ENCODE measurements at places on chromosomes 7 and 10.

GRCh38 chr10:122255509-122256301 is 15.4 kb upstream of the BTBD16 start:
- DNase-seq: no peak

DNA sequence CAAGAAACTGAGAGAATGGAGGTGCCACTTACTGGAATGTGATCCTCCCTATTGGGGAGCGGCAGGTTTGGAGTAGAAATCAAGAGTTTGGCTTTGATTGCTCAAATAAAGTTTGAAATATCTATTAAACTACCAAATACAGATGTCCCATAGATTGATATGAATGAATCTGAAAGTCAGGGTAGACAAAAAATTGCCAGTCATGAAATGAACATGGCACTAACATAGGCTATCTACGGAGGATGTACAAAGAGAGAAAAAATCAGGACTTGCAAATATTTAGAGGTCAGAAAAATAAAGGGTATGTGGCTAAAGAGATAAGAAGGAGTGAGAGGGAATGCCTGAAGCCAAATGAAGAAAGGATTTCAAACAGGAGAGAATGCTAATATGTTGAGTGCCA is 119.9 kb downstream of the PCDH15 start:
- DNase-seq: no peak

DNA sequence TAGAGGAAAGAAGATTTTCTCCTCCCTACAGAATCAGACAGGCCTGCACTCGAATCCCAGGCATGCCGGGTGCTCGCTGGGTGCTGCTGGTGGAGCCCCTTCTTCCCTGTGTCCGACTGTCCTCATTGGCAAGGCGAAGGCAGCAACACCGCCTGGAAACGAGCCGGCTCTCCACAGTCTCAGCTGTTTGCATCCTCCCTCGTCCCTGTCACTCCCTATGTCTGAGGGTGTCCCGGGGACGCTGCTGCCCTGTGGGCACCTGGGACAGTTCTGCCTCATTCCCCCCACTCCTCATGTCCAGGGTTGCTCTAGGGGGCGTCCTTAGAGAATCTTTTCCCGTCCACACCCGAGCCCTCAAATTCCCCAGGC is 31.6 kb upstream of the TMEM72 start:
- no peak for DNase-seq

- DNase-seq: no peak
Measured at GRCh38 chr10:55163388-55163979, 362.5 kb upstream of the PCDH15 start.

GRCh38 chr7:70303309-70303708 is 705.0 kb downstream of the AUTS2 start:
- no peak for DNase-seq

GRCh38 chr7:13106513-13106912 is 419.1 kb downstream of the ARL4A start:
- DNase-seq: no peak

DNA sequence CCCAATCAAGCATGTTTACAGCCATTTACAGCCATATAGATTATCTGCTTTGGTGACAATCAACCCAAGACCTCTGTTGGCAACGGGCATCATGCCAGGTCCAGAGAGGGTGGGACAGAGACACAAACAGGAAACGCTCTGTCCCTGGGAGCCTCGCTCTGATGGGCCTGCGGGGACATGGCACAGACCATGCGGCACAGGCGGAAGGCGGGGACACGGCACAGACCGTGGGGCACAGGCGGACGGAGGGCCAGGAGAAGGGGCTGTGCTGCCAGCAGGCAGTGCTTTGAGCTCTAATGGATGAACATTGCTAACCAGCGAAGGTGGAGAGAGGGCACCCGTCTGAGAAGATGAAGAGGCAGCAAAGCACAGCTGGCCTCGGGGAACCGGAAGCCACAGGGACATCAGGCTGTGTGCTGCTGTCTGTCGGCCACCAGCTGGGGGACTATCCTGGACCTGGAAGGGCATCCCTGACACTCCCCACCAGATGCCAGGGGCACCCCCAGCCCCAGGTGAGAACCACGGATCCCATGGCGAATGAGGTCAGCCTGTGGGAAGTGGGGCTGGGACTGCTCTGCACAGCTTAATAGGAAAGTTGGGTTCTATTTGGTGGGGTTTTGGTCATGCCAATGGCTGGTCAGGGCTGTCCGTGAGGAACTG is 61.0 kb downstream of the DIP2C start:
- no peak for DNase-seq

DNA sequence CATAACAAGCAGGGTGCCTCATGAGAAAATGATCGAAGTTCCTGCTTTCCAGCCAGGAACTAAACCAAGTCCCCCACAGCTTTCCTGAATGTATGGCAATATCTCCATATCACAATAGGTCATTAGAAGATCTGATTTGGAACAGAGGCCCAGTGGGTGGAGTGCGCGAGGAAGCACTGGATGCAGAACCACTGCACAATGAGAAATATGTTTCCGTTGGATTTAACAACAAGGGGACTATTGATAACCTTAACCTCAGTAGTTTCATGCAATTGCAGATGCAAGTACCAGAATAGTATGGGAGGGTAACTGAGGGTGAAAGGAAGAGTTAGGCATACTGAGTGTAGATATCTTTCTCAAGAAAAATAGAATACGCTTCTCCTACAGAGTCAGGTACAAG is 45.3 kb downstream of the ZPBP start:
- no peak for DNase-seq

GRCh38 chr7:103129702-103130549 is 19.0 kb downstream of the NAPEPLD start:
- DNase-seq: no peak

GRCh38 chr10:69345890-69346474 is 67.7 kb downstream of the HK1 start:
- DNase-seq: no peak

- DNase-seq: no peak
Measured at GRCh38 chr10:130432271-130432670, 296.1 kb downstream of the GLRX3 start.

DNA sequence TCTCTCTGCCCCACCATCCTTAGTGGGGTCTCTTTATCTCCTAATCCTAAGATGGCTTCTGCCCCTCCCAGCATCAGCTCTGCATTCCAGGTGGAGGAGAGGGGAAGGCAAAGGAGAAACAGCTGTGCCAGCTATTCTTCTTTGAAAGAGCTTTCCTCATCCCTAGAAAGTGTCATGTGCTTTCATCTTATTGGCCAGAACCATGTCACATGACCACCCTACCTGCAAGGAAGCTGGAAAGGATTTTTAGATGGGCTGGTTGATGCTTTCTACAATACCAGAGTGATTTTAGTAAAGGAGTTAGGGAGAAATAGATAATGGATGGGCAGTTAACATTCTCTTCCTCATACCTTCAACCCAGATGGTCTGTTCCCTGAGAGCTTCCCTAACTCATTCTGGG is 141.1 kb downstream of the INSYN2A start:
- DNase-seq: no peak

DNA sequence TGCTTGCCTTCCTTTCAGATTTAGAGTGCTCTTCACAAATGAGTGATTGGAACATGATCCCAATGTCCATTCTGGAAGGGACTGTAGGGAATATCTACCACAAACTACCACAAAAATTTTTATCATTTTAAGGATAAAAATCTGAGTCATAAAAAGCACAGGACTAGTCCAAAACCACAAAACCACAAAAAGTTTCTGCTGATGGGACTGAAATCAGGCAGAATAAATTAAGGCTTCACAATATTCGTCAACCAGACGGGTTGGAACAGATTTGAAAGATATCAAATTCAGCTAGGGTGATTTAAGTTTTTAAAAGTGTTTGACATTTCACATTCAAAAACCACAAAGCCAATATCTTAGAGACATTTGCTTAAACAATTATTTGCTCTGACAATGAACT is 100.1 kb upstream of the PTN start:
- DNase-seq: no peak

GRCh38 chr7:46909601-46910051 is 672.3 kb downstream of the TNS3 start:
- no peak for DNase-seq

DNA sequence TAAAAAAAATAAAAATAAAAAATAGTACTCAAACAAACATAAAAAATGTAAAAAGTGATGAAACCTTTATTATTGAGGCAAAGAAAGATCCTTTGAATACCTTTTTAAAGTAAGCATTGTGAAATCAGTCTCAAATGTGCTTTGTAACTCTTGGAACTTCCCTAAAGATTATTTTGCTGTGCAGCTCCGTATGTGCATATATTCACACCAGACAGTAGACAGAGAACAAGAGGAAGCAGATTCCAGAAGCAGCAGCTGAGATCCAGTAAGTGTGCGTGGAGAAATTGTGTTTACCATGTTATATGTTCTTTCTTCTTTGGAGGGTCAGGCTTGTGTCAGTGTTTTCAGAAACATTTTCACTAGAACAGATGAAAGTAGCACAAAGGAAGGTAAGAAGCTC is 324.9 kb downstream of the AGMO start:
- no peak for DNase-seq

DNA sequence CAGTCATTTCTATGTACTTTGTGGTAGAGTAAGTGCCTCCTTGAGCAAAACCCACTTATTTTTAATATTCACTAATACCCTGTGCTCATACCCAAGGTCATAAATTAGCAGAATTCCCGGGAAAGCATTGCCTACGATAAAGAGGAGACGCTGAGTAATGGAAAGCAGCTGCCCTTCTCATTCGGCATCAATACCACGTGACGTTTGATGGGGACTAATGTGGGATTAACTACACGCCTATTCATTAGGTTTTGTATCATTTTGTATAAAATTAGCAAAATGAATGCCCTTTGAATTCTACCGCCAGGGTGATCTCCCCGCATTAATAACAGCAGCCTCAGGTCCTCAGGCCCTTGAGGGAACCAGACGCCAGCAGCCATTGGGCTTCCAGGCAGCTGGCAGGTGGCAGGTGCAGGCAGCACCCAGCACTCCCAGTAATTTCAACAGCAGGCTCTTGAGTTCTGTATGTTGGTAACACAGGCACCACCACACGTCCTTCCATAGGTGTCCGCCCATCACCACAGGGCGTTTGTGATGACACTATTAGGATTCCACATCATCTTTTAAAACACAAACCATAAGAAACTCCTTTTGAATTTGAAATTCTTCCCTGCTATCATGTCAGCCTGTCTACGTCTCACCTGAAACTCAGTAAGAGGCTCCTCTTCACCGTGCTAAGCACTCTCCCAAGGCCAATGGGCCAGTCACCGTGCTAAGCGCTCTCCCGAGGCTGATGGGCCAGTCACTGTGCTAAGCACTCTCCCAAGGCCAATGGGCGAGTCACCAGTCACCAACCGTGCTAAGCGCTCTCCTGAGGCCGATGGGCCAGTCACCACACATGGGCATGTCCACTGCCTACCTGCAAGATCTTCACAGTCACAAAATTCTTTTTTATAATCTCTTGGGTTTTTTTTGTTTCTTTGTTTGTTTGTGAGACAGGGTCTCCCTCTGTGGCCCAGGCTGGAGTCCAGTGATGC is 509.4 kb downstream of the PTPRN2 start:
- no peak for DNase-seq

DNA sequence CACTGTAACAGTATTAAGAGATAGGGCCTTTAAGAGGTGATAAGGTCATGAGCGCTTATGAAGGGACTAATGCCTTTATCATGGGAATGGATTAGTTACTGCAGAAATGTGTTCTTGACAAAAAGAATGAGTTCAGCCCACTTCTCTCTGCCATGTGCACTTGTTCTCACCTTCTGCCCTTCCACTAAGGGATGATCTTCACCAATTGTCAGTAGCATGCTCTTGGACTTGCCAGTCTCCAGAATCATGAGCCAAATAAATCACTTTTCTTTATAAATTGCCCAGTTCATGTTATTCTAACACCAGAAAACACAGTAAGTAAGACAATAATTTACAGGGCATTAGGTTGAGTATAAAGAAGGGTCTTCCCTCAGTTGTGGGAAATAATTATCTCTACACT is 189.1 kb downstream of the CRPPA start:
- DNase-seq: no peak

DNA sequence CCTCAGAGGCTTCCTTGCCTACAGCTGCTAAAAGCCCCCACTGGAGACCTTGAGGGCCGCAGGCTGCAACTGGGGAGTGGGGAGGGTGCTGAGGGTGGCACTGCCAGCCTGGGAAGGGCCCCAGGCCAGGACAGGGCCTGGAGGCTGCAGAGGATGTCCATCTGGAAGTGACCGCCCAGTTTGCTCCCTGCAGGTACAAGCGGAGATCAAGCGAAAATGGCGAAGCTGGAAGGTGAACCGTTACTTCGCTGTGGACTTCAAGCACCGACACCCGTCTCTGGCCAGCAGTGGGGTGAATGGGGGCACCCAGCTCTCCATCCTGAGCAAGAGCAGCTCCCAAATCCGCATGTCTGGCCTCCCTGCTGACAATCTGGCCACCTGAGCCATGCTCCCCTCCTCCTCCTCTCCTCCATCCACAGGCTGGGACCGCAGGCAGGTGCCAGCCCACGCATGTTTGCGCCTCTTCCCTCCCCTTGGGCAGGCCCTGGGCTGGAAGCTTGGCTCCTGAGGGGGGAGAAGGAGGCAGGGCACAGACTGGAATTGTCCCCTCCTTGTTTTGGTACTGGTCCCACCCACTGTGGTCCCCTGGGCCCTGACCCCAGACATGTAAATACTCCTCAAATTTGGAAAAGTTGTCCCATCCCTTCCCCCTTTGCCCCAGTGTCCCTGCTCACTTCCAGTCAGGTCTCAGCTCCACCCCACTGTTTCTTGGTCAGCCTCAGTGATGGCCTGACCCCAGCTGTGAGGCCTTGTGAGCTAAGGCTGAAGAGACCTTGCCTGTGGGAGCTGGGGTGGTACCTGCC is 54.4 kb downstream of the ADCYAP1R1 start:
- DNase-seq: no peak

DNA sequence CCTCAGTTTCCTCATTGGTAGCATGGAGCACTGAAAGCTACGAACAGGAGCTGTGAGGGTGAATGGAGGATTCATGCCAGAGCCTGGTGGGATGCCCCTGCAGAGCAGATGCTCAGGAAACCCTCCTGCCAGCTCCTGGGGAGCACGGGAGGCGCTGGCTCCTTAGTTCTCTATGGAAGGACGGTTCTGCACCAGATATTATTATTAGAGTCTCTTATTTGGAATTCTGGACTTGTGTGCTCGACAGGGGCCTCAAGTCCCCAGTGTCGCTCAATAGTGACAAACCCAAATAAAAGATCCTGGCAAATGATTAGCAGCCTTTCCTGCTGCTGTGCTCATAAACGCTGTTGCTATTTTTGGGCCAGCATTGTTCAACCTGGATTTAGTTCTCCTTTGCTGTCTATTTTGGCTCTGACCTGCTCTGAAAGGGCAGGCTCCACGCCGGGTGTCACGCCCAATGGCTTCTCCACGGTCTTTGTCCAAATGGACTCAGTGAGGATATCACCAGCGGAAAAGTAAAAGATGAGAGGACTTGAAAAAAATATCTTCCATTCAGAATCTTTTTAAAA is 23.0 kb upstream of the KLF6 start:
- no peak for DNase-seq

Data from GM12864 (cell line).